NCI-H1105 treated with DMSO at 0.1 percent for 48 hours (cell line): ENCODE measurements at places on chromosomes 4 and X.
A peak's percentile ranks its signal among the peaks of the same experiment; 100 is the strongest.

DNA sequence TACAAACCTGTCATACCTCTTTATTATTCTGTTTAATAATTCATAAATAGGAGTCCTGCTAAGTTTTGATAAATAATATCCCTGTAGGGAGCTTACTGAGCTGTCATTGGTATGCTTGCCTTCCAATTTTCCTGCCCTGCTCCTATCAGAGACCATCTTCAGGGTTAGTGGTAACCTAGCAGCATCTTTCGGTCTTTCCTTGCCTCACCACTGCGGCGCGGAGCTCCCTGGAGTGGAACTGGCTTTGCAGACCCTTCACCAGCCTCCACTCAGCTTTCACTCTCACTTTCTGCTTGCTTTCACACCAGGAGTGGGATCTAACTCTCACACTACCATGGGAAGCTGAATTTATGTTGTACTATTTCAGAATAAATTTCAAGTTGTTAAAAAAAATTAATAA, 481.7 kb upstream of the ATOH1 start:
- DNase-seq: no peak

DNA sequence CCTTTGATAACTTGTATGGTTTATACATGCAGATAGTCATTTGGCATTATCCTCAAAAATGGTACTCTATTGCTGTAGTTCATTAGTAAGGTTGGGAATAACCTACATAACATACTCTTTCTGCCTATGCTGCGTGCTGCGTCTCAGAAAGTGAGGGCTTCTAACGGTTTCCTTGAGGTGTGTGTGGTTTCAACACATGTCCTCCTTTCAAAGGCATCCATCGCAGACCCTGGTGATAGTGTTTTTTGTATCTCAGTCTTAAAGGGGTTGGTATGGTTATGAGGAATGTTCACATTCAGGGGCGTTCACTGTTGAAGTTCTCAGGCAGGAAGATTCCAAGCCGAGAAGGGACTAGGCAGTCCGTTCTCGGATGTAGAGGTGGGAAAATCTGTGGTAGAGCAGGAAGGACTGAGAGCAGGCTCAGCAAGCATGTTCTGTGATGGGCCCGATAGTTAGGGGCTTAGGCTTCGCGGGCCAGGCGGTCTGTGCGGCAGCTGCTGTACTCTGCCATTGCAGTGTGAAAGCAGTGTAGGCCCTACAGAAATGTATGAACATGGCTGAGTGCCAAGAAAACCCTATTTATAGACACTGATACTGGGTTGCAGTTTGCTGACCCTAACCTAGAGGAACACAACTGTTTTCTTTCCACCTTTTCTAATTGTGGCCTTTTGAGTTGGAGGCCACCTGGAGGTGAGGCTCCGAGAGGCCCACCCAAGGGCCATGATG, 123.2 kb downstream of the GPR143 start:
- DNase-seq: no peak

- DNase-seq: no peak
These were observed 118.9 kb downstream of the ARSF start for GRCh38 chrX:3159995-3160720.

DNA sequence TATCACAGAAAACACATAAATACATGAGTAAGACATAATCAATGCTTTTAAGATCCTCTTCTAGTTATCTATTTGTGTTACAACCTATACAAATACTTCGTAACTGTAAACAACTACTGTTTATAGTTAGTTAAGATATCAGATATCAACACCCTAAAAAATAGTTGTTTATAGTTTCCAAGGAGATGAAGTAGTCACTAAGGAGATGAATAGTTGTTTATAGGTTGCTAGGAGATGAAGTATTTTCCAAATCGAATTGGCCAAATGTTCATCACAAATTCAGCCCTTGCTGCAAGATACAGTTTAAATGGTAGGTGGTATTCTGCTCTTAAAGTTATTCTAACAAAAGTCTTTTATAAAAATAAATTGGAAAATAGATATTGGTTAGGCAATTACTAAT, 618.2 kb upstream of the PCDH10 start:
- DNase-seq: peak; percentile 22

GRCh38 chr4:176533159-176533558, 213.4 kb downstream of the SPCS3 start:
- DNase-seq: no peak

GRCh38 chr4:103092245-103092644, 7.4 kb downstream of the BDH2 start:
- DNase-seq: no peak
